Stimulated activated CD8-positive, alpha-beta memory T cell treated with anti-CD3 and anti-CD28 coated beads, Interleukin-2, amount 100 ng/mL, for 1 hour (primary cell): ENCODE measurements at places on chromosomes 2 and 18.
A peak's percentile ranks its signal among the peaks of the same experiment; 100 is the strongest.

- DNase-seq = no peak
Observed at GRCh38 chr2:191552066-191552465, 125.9 kb upstream of the NABP1 start.

GRCh38 chr2:236177604-236177966, 9.4 kb upstream of the GBX2 start:
- DNase-seq = no peak

- DNase-seq = no peak
Observed at GRCh38 chr2:2886922-2887321, 490.7 kb downstream of the EIPR1 start.

DNA sequence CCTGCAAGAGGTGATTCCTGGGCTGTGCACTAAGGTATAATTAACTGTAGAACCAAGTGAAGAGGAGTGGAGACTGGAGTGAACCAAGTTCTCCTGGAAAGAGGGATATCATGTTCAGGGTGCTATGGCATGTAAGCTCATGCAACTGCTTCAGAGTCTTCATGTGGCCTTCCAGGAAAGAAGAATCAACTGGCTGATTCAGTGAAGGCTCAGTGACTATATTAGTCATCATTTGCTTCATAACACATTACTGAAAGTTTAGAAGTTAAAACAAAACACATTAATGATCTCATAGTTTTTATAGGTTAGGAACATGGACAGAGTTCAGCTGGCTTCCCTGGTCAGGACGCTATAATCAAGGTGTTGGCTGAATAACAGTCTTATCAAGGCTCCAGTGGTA, 1200.8 kb upstream of the GYPC start:
- DNase-seq = no peak

- DNase-seq = no peak
Observed at GRCh38 chr2:202221873-202222272, 16.5 kb downstream of the SUMO1 start.

- DNase-seq = no peak
Observed at GRCh38 chr2:60556576-60557485, 3.4 kb upstream of the BCL11A start.

GRCh38 chr2:205814039-205814364, 131.7 kb downstream of the NRP2 start:
- no peak for DNase-seq

DNA sequence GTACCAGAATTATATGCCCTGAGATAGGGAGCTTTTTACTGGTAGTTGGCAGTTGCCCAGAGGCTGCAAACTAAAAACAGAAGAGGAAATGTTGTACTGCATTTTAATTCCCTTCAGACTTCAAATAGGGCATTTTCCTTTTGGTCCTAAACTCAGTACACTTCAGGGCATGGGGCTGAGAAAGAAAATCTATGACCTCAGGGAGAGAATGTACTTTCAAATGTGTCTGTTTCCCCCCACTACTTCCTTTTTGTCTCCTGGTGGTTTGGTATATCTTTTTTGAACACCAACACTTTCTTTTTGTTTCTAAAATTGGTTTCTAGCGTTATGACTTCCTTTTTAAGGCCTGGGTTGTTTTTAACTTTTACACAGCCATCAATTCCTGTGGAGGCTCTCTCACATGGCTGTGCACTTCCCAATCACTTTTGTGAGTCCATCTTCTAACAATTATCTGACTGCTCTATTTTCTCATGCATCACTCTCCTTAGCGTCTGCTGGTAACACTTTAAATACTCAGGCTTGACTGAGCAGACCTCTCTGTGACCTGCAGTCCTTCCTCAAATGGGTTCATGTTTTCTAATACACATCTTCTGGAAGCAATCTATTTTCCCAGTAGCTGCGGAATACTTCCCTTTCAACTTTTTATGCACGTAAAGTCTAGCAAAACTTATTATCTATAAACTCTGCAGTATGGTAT, 596.0 kb downstream of the LRP1B start:
- DNase-seq = no peak

GRCh38 chr2:212451786-212452231, 86.8 kb downstream of the ERBB4 start:
- no peak for DNase-seq

- no peak for DNase-seq
Observed at GRCh38 chr18:73859837-73860397, 287.7 kb downstream of the FBXO15 start.

DNA sequence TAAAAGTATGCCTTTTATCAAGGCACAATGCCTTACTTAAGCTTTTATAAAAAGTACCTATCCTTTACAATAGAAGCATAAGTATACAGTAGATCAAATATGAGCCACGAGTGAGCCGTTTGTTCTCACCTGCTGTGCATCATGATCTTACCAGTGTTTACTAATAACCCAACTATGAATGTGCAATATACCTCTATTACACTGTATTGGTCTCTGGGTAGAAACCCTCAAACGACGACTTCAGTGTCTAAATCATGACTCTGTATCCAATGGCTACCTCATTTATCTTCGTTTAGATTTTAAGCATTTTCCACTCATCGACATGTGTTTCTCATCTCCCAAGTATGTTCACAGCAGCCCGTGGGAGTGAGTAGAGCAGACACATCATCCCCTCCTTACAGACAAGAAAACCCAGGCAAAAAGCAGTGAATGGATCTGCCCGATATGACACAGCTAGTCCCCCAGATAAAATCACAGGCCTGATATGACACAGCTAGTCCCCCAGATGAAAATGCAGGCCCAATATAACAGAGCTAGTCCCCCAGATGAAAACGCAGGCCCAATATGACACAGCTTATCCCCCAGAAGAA, 279.8 kb downstream of the TNS1 start:
- no peak for DNase-seq

GRCh38 chr2:5409898-5410381, 282.2 kb upstream of the SOX11 start:
- no peak for DNase-seq

GRCh38 chr18:11366410-11366809, 217.0 kb upstream of the PIEZO2 start:
- DNase-seq = no peak

- no peak for DNase-seq
Observed at GRCh38 chr2:232761301-232761907, 15.0 kb downstream of the KCNJ13 start.

DNA sequence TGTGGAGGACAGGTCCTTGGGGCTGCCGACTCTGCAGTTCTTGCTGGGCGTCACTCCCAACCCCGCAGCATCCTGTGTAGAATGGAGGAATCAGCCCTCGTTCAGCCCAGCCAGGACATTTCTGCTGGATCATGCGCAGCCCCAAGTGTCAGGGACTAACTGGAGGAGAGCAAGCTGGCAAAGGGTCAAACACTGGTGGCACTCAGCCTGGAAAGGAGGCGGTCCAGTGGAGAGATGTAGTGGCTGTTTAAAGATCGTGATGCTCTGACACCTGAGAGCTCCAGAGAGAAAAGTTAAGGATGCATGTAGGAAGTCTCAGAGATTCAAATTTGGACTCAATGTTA, 63.6 kb upstream of the SH3RF3 start:
- no peak for DNase-seq

DNA sequence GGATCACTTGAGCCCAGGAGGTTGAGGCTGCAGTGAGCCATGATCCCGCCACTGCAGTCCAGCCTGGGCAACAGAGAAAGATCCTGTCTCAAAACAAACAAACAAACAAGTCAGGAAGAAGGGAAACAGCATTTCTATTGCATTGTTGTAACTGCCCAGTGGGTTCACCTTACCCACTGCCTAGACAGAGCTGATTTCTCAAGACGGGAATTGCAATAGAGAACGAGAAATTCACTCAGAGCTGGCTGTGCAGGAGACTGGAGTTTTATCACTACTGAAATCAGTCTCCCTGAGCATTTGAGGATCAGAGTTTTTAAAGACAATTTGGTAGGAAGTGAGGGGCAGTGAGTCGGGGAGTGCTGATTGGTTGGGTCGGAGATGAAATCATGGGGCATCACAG, 24.2 kb upstream of the RTTN start:
- no peak for DNase-seq

DNA sequence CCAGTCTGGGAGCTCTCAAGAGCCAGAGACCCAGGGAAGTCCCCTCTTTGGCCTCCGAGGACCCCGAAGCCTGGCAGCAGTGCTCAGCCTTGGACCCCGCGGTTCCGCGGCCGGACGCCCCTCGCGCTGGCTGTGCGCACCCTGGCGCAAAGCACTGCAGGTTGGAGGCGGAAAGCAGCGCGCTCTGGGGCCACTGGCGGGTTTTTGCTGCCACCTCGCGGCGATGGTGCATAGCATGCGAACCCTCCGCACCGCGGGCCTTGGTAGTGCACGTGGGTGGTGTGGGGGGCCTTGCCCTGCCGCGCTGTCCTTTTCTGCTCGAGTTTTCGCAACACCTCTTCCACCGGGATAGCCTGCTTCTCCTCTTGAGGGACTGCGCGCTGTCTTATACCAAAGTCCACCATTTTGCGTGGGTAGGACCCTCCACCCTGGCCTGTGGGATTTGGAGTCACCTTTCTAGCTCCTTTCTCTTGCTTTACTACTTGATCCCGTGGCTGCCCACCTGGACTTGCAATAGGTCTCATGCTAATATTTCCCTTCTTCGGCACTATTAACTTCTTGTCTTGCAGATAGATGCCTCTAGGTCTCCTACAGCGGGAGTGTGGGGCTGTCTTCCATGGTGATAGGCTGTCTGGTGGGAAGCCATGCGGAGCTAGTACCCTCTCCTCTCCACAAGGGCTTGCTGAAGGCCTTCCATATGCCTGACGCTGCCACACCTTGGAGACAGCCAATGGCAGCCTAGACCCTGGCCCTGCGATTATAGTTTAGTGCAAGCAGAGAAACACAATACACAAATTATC, 14.3 kb downstream of the SIX3 start:
- peak; percentile 48 for DNase-seq

DNA sequence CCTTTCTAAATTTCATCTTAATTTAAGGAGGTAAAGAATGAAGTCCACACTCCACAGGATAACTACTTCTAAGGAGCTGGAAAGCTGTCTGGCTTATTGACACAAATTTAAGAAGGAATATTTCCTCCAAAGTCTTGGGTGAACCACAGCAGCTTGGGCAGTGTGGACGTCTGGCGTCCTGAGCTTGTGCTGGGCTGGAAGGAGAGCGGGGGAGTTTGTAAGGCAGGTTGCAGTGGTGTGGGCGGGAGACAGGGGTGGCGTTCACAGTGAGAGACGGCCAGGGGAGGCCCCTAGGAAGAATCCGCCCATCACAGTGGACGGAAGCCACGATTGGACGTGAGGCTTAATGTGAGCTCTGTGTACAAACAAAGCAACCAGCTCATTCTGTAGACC, 25.7 kb downstream of the ADI1 start:
- no peak for DNase-seq

GRCh38 chr2:138180692-138181386, 216.6 kb downstream of the HNMT start:
- no peak for DNase-seq

GRCh38 chr2:109129356-109129920, 433 bp downstream of the SH3RF3 start:
- no peak for DNase-seq

DNA sequence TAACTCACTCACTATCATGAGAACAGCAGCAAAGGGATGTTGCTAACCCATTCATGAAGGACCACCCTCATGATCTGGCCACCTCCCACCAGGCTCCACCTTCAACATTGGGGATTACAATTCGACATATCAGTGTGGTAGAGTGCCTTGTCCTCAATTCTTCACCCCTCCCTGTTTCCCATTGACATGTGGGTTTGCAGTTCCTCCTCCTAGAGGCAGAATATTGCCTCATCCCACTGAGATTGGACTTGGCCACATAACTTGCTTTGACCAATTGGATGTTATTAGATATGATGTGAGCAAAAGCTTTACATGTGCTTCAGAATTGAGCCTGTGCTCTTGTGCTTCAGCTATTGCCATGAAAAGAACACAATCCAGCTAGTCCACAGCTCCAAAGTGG, 217.0 kb upstream of the CXCR4 start:
- no peak for DNase-seq

- no peak for DNase-seq
Observed at GRCh38 chr2:55887901-55888624, 35.5 kb downstream of the EFEMP1 start.

DNA sequence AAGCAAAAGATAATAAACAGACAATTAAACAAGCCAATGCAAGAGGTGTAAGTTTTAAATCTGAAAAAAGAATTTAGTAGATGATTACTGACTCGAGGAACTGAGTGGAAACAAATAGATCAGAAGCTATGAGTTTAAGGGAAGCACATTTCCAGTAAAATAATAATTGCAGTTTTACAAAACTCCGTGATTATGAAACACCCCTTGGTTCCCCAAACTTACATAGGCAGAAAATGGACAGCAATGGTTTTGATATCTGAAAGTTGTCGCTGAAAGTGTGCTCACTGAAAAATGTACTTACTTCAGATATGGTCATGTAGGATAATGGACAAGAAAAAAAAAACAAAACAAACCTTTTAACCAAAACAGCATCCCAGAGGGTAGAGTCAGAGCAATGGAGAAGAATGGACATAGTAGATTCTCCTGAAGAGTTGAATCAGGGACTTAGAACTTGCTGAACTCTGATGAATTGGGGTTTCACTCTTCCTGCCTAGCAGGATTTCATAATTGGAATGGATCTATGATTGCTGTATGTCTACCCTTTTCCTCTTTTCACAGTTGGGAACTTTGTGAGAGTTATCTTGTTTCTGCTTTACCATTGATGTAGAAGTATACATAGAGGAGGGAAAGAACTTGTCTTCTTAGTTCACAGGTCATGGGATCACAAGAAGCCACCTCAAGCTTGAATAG, 305.6 kb upstream of the ZEB2 start:
- DNase-seq = no peak

GRCh38 chr2:98924038-98924830, 11.8 kb downstream of the CRACDL start:
- DNase-seq = no peak

DNA sequence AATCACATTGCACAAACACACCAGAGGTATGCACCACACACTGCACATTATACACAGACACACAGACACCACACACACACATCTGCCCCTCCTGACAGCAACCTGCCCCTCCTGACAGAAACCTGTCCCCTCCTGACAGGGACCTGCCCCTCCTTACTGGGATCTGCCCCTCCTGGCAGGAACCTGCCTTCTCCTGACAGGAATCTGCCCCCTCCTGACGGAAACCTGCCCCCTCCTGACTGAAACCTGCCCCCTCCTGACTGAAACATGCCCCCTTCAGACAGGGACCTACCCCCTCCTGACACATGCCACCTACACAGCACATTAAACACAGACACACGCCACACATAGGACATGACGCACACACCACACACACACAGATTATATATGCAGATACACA, 88.9 kb downstream of the PXDN start:
- DNase-seq = no peak

GRCh38 chr2:26176279-26176615, 3.4 kb downstream of the GAREM2 start:
- no peak for DNase-seq

DNA sequence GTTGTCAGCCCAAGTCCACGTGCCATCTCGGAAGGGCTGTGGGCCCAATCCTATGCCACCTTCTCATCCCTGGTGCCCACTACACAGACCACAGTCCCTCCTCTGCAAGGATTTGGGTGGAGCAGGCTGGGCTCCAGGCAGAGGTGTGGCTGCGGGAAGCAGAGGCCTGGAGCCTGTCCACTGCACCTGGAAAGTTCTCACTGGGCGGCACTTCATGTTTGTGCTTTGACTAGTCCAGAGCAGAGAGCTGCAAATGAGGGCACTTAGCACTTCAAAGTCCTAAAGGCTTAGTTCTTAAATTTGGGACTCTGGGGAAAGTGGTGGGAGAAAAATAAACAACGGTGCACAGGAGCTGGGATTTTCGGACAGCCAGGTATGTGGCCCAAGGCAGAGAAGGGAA, 308.9 kb upstream of the POU3F3 start:
- DNase-seq = no peak
